Astrocyte of the hippocampus (primary cell): ENCODE measurements at places on chromosomes 1 and 21.

GRCh38 chr1:211352985-211353515, 26.4 kb downstream of the TRAF5 start:
- DNase-seq, result no peak

- peak; percentile 48 for DNase-seq
These were observed 108.6 kb upstream of the ERRFI1 start for GRCh38 chr1:8134546-8135235.

- no peak for DNase-seq
These were observed 63.3 kb downstream of the AK4 start for GRCh38 chr1:65211331-65211730.

- DNase-seq, result no peak
These were observed 628.1 kb downstream of the PLPP3 start for GRCh38 chr1:55951291-55951690.

DNA sequence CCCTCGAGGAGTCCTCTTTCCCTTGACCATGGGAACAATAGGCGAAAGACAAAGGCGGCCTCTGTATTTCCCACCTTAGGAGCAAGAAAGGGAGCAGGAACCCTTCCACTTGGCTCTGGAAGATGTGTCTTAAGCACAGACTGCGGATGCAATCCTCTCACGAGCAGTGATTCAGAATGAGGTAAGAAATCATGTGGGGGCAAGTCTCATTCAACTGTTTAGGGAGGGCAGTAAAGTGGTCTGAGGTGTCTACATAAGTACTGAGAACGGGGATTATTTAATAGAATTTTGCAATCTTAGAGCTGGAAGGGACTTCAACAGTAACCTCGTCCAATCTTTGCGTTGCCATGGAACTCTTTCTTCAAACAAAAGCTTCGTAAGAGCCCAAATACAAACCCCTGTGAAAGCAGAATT, 1.6 kb upstream of the DYRK3 start:
- DNase-seq, result peak; percentile 61

GRCh38 chr1:12127206-12127810, 39.5 kb upstream of the TNFRSF1B start:
- DNase-seq, result no peak

- no peak for DNase-seq
These were observed 134.8 kb upstream of the DPT start for GRCh38 chr1:168863772-168864171.

GRCh38 chr1:46076343-46076742, 56.1 kb downstream of the PIK3R3 start:
- DNase-seq, result no peak

- no peak for DNase-seq
These were observed 26.6 kb upstream of the GALNT2 start for GRCh38 chr1:230040440-230040839.

DNA sequence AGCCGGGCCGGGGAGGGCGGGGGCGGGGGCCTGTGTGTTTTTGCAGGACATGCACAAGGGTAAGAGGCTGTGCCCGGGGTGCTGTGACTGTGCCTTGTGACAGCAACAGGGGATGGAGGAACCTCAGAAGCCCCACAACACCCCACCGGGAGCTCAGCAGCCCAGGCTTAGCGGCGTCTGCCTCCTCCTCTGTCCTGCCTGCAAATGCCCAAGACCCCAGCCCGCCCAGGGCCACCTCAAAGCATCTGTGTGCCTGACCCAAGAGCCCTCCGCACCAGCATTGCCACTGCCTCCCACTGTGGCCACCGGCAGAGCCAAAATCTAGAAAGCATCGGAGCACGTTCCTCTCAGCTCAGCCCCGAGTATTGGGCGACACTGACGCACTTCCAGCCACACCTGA, 2.7 kb upstream of the ACTRT2 start:
- no peak for DNase-seq

GRCh38 chr1:66302815-66303214, 231.1 kb upstream of the SGIP1 start:
- DNase-seq, result no peak

DNA sequence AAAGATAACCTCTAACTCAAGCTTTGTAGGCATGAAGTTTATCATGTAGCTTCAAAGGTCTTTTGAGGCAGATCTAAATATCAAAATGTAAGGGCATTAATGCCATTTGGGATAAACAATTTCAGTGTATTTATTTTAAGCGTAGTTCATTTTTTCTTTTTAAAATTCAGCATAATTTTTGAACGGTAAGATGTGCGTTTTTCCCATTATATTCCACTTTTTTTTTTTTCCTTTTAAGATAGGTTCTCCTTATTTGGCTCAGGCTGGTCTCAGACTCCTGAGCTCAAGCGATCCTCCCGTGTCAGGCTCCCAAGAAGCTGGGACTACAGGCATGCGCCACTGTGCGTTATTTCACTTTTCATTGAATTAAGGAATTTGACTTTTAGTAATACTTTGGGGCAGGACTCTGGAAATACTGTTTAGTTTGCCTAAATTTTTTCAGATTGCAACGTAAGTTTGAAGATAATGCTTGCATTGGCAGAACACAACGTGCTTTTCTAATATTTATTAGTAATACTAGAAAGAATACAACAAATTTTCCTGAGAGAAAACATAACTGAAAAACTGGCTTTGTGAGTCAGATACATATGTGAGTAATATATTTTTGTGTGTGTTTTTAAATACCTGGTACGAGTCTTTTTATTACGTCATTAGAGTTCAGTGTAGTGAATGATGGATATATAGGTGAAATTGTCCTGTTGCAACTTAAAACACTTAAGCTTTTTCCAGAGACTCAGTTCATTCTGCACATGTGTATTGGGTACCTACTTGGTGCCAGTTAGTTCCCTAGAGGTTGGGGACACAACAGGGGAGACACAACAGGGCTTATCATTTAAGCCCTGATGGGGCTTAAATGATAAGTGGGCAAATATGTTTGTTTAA, 2.2 kb downstream of the RALGPS2 start:
- DNase-seq, result no peak

- no peak for DNase-seq
These were observed 183.9 kb downstream of the C1orf94 start for GRCh38 chr1:34360574-34360973.

DNA sequence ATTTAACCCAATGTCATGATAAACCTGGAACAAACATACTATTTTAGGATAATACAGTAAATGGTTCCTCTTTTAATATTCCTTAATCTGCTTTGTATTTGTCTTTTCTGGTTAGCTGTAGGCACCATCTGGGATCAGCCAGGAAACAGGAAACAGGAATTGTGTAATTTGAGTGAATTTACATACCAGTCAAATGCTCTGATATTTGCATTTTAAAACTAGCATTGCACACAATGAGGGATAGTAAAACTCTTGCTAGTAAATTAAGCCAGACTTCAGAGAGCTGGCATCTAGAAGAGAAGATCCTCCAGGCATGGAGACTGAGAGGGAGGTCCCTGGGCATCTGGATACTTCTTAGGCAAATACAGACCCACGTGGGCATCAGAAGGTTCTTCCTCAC, 103.5 kb downstream of the HMCN1 start:
- DNase-seq, result no peak

- no peak for DNase-seq
These were observed 303.8 kb upstream of the SPAG17 start for GRCh38 chr1:118488787-118489186.

DNA sequence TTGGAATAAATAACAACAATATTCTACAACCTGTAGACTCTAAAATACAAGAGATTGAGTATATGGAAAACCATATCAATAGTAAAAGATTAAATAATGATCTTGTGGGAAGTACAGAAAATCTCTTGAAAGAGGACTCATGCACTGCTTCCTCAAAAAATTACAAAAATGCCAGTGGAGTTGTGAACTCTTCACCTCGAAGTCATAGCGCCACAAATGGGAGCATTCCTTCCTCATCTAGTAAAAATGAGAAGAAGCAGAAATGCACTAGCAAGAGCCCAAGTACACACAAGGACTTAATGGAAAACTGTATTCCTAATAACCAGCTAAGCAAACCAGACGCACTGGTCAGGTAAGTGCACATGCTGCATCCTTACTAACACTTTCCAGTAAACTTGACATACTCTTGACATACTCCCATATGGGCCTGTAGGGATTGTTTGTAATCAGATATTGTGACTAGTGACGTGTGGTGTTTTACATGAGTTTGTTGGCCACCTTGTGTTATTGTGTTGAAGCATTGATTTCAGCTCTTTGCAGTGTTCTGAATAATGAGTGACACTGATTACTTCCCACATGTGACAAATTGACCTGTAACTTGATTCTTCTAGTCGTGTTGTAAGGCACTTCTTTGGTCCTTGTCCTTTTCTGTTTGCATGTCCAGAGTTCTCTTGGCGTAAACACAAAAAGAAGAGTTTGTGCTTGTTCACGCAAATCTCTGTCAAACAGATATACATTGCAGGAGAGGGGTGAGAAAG, 28.0 kb downstream of the MACO1 start:
- DNase-seq, result peak; percentile 64

DNA sequence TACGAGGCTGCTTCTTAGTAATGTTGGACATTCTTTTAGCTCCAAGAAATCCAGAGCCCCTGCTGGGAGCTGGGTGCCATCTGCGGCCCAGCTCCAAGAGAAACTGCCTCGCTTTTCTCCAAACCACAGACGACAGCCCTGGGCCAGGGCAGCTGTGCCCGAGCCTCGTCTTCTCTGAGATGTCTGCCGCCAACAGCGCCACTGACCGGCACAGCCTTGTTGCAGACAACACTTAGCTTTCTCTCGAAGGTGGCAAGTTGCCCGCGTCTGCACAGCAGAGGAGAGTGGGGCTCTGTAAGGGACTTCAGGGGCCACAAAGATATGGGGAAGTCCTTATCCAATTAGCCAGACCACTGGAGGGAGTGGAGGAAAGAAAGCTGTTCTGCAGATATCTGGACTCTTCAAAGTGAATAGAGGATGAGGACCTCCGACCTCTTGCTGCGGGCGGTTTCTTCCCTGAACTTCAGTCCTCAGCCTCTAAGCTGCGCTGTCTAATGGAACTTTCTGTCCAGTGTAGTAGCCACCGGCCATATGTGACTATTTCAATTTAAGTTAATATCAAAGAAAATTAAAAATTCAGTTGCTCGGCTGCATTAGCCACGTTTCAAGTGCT, 63.9 kb upstream of the DISP3 start:
- no peak for DNase-seq

GRCh38 chr1:231315887-231316286, 21.8 kb downstream of the EXOC8 start:
- DNase-seq, result peak; percentile 32

DNA sequence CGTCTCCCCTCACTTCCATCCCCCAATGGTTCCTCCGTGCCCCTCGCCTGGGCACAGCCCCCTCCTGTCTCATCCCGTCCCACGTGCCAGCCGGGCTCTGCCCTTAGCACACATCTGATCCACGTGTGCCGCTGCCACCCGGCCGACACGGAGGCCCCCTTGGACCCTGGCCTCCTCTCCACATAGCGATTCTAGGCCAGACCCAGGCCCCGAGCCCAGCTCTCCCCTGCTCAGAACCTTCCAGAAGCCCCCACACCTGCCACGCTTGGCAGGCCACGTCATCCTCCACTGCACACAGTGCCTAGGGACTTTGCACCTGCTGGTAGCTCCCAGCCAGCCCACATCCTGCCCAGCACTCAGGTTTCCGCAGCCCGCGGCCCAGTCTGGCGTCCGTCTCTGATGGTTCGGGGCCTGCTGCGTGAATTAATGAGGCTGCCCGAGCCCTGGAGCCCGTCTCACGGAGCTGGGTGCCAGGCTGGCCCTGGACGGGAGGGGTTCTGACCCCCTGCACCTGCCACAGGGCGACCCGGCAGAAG, 20.1 kb downstream of the PLCH2 start:
- DNase-seq, result no peak

GRCh38 chr1:65141394-65141793, 6.6 kb upstream of the AK4 start:
- no peak for DNase-seq

GRCh38 chr21:20110368-20110767, 887.8 kb upstream of the NCAM2 start:
- no peak for DNase-seq

GRCh38 chr1:233453433-233454200, 126.1 kb downstream of the MAP3K21 start:
- DNase-seq, result no peak
